ENCODE measurements at places on chromosomes 16 and 17.

- DNase-seq: no peak
These were observed 29.0 kb downstream of the KDM8 start for GRCh38 chr16:27232061-27232900.

DNA sequence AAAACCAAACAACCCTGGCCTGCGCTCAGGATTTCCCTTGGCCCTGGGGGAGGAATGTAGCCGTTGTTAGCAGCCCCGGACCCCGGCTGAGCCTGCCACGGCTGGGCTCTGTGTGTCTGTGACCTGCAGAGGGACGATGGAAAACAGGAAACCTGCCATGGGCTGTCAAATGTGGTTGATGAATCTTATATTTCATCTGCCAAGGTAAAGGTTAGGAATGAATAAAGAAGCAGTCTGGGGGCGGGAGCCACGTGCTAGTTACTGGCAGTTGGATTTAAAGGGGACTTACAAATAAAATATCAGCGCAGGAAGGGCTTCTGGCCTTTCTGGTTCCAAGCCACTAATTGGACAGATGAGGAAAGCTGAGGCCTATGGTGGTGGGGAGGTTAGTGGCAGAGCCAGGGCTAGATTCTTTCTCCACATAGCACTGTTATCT is at the start of gene KRT23:
TSS of gene KRT23 (minus strand) at position 263 of the 436 bp plus-strand sequence. CDS start 1,043 bp downstream, outside the sequence.
- DNase-seq: no peak

DNA sequence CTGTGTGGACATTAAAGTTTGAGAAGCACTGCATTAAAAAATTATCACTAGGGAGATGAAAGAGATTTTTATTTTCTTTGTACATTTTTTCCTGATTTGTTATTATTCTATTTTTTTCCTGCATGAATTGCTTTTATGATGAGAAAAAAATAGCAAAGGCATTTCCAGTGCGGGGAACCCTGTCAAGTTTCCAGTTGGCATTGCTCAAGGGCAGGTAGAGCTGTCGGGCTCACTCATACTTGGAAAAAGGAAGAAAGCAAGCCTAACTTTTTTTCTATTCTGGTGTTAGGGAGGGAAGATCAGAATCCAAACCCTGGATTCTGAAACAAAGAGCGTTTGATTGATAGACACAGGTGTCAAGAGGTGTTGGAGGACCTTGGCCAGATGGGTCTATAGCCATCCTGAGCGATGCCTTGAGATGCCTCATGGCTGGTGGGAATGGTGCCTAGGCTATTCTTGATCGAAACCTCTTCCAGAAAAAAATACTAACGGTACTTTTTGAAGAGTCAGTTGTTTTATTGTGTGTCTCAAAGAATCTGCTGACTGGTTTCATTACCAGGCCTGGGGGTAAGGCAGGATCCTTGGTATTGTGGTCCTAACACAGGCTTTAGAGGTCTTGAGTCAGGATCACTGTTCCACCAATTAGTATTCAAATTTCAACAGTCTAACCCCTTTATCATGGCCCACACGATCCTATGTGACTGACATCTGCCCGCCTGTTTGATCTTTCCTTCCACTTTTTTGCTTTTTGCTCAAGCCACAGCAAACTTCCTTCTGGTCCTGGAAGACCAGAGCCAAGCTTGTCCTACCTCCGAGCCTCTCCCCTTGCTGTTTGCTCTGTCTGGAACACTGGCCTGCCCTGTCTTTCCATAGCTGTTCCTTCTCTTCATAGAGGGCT is 20.1 kb downstream of the SNX29 start:
- no peak for DNase-seq

- no peak for DNase-seq
These were observed 532.0 kb downstream of the CDH11 start for GRCh38 chr16:64589836-64590235.

DNA sequence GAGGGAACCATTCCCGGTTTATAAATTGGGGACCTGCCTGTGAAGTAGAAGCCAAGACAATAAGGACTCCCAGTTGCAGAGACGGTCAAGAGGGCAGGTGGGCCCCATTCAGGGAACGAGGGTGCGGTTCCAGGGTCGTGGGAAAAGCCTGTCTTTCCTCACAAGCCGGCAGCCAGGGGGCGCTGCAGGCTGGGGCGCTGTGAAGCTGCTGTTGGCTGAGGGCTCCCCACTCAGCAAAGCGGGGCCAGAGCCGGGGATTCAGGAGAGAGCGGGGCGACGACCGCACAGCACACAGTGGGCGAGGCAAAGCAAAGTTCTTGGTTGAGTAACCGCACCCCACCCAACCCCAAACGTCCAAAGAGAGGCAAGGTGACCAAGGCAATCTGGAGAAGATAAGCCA is 24.9 kb downstream of the CDRT15 start:
- no peak for DNase-seq

DNA sequence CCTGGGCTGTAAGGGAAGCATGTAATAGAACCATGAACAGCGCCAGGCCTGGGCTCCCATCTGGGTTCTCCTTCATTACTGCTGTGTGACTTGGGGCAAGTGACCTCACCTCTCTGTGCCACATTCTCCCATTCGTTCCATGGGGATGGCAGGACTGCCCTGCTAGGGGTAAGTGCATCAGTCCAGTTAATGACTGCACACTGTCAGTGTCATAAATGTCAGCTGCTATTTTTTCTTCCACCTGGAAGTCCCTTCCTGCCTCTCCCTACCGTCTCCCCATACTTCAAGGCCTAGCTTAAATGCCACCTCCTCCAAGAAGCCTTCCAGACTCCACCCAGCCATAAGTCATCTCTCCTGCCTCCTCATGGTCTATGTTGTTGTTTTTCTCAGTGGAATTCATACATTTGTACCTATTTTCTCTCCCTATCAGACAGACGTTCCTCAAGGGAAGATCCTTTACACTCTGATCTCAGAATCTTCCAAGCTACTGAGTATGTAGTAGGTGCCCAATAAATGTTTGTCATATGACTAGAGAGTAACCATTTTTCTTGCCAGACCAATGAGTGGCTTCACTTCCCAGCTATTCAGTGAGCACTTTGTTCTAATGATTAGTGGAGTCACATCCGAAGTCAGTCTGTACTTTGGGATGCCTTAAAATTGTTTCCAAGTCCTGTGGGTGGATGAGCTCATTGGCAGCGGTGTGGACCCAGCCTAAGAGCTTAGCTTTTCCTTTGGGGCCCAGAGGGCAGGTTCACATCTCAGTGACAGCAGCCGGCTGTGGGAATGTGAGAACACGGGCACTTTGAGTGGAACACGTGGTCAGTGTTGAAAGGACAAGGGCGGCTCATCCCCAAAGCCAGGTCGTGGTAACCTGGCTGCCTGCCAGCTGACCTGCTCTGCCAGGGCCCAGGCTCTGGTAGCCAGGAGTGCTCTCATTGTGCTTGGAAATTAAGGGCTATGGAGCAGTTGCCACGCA is 147.5 kb upstream of the GSE1 start:
- no peak for DNase-seq

GRCh38 chr16:47058295-47059086 is 85.0 kb upstream of the DNAJA2 start:
- no peak for DNase-seq

- DNase-seq: no peak
These were observed 5.5 kb downstream of the ACAP1 start for GRCh38 chr17:7341842-7342241.

GRCh38 chr17:2900842-2901241 is 104.6 kb downstream of the RAP1GAP2 start:
- DNase-seq: no peak

- DNase-seq: no peak
These were observed 49.2 kb upstream of the NLK start for GRCh38 chr17:27993161-27993695.

GRCh38 chr16:65793781-65794180 is 572.7 kb upstream of the CDH5 start:
- DNase-seq: no peak

GRCh38 chr16:56102906-56103305 is 88.4 kb upstream of the GNAO1 start:
- no peak for DNase-seq

GRCh38 chr16:84044118-84044488 is 1.5 kb upstream of the SLC38A8 start:
- no peak for DNase-seq

DNA sequence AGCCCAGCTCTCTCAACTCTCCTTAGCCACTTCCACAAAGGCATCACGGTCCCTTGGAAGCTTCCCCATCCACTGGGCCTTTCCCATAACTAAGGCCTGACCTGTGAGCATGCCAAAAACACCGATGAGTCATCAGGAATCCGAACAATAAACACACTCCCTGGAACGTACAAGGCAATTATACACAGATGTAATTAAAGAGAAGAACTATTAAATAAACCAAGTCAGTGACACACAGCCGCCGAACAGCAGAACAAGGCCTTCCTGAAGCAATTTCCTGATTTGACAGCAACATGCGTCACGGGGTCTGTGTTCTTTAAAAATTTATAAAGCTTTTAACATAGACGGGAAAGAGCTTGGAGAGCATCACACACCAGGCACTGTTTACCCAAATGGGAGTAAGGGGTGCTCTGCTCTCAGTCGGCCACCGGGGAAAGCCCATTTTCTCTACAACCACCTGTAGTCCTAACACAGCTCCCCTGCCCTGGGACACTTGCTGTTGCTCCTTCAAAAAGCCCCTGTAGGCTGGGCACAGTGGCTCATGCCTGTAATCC is 29.4 kb downstream of the COG7 start:
- DNase-seq: no peak

GRCh38 chr16:46696957-46697356 is 7.5 kb downstream of the ORC6 start:
- DNase-seq: no peak

DNA sequence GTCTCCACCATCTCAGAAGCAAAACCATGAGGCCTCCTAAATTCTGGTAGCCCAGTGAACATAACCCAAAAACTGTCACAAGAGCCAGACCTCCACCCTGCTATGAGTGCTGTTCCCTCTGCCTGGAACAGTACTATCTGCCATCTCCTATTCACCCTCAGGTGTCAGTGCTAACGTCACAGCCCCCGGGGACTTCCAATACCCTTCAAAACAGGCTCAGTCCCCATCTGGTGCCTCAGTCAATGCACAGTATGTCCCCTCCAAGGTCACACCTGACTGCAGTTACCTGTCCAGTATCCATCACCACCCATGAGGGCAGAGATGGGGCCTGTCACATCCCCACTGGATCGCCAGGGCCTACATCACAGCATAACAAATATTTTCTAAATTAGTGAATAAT is 11.5 kb downstream of the CREBBP start:
- DNase-seq: no peak

Measured in right renal pelvis (tissue), 4 donors.